Activated CD4-positive, alpha-beta T cell treated with anti-CD3 and anti-CD28 coated beads, Interleukin-2, amount 10 ng/mL, durations not matched to agents 7 days and 5 days (primary cell): ENCODE measurements at places on chromosomes 4 and X. TPM values are rescaled to one million over a fixed set of nuclear protein-coding genes. Genes with fewer than 3 reads are reported as not detected.

DNA sequence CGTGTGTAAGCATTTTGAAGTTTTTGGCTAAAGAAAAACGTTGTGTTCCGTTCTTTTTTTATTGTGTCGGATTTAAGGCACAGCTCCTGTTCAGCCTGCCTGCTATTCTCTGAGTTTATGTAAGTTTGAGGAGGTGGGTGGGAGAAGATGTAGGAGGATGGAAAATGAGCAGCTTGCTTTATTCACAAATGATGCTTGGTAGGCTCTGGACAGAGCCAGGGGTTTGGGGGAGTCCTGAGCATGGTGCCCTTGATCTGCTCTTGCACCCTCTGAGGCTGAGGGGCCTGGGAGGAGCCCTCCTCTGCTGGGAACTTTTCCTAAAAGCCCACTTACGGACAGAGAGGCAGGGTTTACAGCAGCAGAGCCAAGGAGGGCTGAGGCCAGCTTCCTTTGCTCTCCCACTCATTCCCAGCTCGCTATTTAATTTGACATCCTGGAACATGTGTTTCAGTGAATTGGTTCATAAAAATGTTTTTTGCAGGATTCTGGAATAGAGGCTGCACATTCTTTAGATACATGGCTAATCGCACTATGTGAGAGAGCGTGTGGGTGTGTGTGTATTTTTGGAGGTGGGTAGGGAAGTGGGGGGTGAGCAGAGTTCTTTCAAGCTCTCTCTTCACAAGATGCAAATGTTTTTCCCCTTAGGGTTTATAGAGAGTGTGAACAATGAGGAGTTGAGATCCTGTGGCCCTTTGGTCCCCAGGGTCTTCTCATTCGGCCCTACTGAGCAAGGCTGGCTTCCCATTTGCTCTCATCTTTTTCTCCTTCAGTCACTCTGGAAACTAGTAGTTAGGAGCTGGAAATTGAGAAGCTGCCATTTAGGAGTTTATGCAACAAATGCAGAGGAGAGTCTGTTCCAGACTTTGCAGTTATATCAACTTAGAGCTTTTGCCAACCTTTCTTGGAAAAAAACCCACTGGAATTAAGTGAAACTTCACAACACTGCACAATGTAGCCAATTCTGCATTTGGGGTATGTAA is 32.1 kb downstream of the TMEM131L start:
- peak overlapping the region; percentile 97 for H3K27ac ChIP-seq
- no peak for DNase-seq
- H3K4me3 ChIP-seq: peak overlapping the region; percentile 66
- peaks cover 90% of the 10 kb centered on the region for H3K4me1 ChIP-seq
- no peaks in the 10 kb centered on the region for H3K27me3 ChIP-seq

DNA sequence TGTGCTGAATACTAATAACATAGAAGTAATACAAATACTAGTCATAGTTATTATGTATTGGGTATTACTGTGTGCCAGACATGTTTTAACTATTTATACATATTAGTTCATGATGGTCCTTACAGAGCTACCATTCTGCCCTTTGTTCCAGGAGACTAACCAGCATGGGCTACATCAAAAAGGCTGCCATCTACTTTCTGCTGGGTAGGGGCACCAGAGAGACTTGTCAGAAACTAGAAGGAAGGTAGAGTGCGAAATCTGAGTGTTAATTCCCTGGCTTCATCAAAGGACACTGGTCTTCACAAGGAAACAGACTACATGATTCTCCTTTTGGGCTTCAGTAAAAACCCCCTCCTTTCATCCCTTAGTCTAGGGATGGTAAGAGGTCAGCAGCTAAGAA is 347.8 kb downstream of the GBA3 start:
- no peaks in the 10 kb centered on the region for H3K4me1 ChIP-seq
- H3K27ac ChIP-seq: no peak overlapping the region
- no peaks in the 10 kb centered on the region for H3K27me3 ChIP-seq

Gene FAM47A
- total RNA-seq: not detected

GRCh38 chr4:123653236-123653635 is 256.6 kb downstream of the SPRY1 start:
- no peak overlapping the region for H3K27ac ChIP-seq
- peaks cover 3% of the 10 kb centered on the region for H3K36me3 ChIP-seq
- no peaks in the 10 kb centered on the region for H3K4me1 ChIP-seq
- no peak for DNase-seq
- no peak overlapping the region for H3K4me3 ChIP-seq
- no peaks in the 10 kb centered on the region for H3K27me3 ChIP-seq

GRCh38 chrX:112896051-112896450 is 55.4 kb upstream of the AMOT start:
- no peaks in the 10 kb centered on the region for H3K36me3 ChIP-seq
- no peak for DNase-seq
- no peak overlapping the region for H3K4me3 ChIP-seq
- no peak overlapping the region for H3K27ac ChIP-seq
- H3K27me3 ChIP-seq: no peaks in the 10 kb centered on the region

Gene STATH
- not detected for total RNA-seq

- no peak for DNase-seq
- H3K4me1 ChIP-seq: no peaks in the 10 kb centered on the region
- H3K27me3 ChIP-seq: no peaks in the 10 kb centered on the region
- no peak overlapping the region for H3K4me3 ChIP-seq
- no peak overlapping the region for H3K27ac ChIP-seq
- no peaks in the 10 kb centered on the region for H3K36me3 ChIP-seq
Observed at GRCh38 chr4:36574816-36575215, 293.4 kb downstream of the DTHD1 start.

Gene ARR3
- not detected for total RNA-seq

DNA sequence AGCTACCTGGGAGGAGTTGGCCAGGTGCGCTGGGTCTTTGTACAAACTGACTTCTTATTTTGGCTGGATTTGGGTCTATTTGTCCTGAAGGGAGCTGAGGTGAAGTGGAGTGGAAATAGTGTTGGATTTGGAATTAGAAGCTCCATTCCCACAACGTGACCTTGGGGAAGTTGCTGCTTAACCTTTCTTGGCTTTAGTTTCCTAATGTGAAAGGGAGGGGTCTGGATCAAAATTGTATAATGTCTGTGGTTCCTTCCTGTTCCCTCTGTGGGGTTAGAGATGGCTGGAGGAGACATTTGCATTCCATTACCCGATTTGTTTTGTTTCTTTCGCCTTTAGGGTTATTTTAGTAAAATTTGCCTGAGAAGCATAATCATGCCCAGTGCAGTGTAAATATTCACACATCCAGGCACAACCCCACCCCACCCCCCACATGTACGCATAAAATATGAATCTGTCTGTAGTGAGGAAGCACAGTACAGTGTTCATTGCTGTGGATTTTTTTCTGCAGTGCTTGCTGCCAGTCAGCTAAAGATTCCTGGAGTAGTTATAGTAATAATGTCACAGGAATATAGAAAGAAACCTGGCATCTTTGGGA is 21.5 kb downstream of the JADE1 start:
- H3K36me3 ChIP-seq: peaks cover 30% of the 10 kb centered on the region
- peaks cover 39% of the 10 kb centered on the region for H3K4me1 ChIP-seq
- H3K27ac ChIP-seq: peak overlapping the region; percentile 0
- H3K4me3 ChIP-seq: no peak overlapping the region

Gene LRP2BP
- 0.79 TPM for total RNA-seq

- DNase-seq: no peak
- no peaks in the 10 kb centered on the region for H3K27me3 ChIP-seq
- peaks cover 2% of the 10 kb centered on the region for H3K36me3 ChIP-seq
- no peak overlapping the region for H3K27ac ChIP-seq
- H3K4me1 ChIP-seq: no peaks in the 10 kb centered on the region
Observed at GRCh38 chr4:4593596-4594284, 51.9 kb upstream of the STX18 start.

Gene POU4F2
- not detected for total RNA-seq

GRCh38 chrX:100979881-100980607 is 10.5 kb downstream of the ARL13A start:
- no peaks in the 10 kb centered on the region for H3K4me1 ChIP-seq
- H3K36me3 ChIP-seq: no peaks in the 10 kb centered on the region
- no peak for DNase-seq

- peak within 1 kb of the TSS; percentile 85 for H3K4me3 ChIP-seq
- H3K4me1 ChIP-seq: peaks cover 33% of the 10 kb centered on the region
- peaks cover 9% of the 10 kb centered on the region for H3K36me3 ChIP-seq
Observed at GRCh38 chr4:185209031-185209851, at the start of gene SNX25. SNX25 (plus strand) TSS chr4:185209598; CDS start chr4:185209827, 229 bp downstream.

Gene ENPEP
- not detected for total RNA-seq

Gene PPEF1
- not detected for total RNA-seq

Gene MAGEA10
- total RNA-seq: not detected

- no peaks in the 10 kb centered on the region for H3K27me3 ChIP-seq
- no peaks in the 10 kb centered on the region for H3K36me3 ChIP-seq
- DNase-seq: no peak
Observed at GRCh38 chrX:96764864-96765263, 80.2 kb downstream of the DIAPH2 start.

Gene PQBP1
- total RNA-seq: 77.6 TPM

DNA sequence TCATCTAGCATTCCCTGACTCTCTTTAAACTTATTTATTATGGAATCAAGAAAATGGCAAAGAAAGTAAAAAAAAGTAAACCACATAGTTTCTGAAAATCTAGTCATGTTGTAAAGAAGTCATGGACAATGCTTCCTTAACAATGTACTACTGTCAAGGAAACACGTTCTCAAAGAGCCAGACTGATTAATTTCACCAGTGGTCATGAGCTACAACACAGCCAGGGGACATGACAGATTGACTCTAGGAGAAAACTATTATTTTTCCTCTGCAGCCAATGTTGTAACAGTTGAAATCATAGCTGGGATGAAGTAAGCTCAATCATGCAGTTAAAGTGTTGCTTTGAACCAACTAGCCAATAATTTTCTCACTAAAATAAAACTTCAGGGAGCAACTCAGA is 109.2 kb downstream of the MAPK10 start:
- H3K4me1 ChIP-seq: no peaks in the 10 kb centered on the region
- no peaks in the 10 kb centered on the region for H3K36me3 ChIP-seq
- no peak overlapping the region for H3K27ac ChIP-seq

GRCh38 chrX:134717698-134718097 is 59.4 kb upstream of the PLAC1 start:
- H3K27ac ChIP-seq: no peak overlapping the region
- no peak overlapping the region for H3K4me3 ChIP-seq
- H3K4me1 ChIP-seq: peaks cover 14% of the 10 kb centered on the region
- no peaks in the 10 kb centered on the region for H3K36me3 ChIP-seq
- H3K27me3 ChIP-seq: no peaks in the 10 kb centered on the region

- no peaks in the 10 kb centered on the region for H3K4me1 ChIP-seq
- no peak overlapping the region for H3K4me3 ChIP-seq
- no peak for DNase-seq
- no peaks in the 10 kb centered on the region for H3K36me3 ChIP-seq
Observed at GRCh38 chr4:111263836-111264235, 641.0 kb upstream of the PITX2 start.

- H3K4me3 ChIP-seq: no peak overlapping the region
- H3K27me3 ChIP-seq: no peaks in the 10 kb centered on the region
- no peak for DNase-seq
- H3K36me3 ChIP-seq: peaks cover 19% of the 10 kb centered on the region
- H3K4me1 ChIP-seq: no peaks in the 10 kb centered on the region
Observed at GRCh38 chrX:110060846-110061537, 58.1 kb downstream of the TMEM164 start.

GRCh38 chr4:3234171-3235029 is 14.6 kb upstream of the MSANTD1 start:
- DNase-seq: no peak
- no peaks in the 10 kb centered on the region for H3K27me3 ChIP-seq
- no peaks in the 10 kb centered on the region for H3K4me1 ChIP-seq
- no peak overlapping the region for H3K4me3 ChIP-seq
- peaks cover 30% of the 10 kb centered on the region for H3K36me3 ChIP-seq

GRCh38 chr4:48798117-48798516 is 18.0 kb upstream of the FRYL start:
- H3K27ac ChIP-seq: no peak overlapping the region
- H3K36me3 ChIP-seq: no peaks in the 10 kb centered on the region
- H3K27me3 ChIP-seq: peaks cover 11% of the 10 kb centered on the region
- H3K4me1 ChIP-seq: no peaks in the 10 kb centered on the region

DNA sequence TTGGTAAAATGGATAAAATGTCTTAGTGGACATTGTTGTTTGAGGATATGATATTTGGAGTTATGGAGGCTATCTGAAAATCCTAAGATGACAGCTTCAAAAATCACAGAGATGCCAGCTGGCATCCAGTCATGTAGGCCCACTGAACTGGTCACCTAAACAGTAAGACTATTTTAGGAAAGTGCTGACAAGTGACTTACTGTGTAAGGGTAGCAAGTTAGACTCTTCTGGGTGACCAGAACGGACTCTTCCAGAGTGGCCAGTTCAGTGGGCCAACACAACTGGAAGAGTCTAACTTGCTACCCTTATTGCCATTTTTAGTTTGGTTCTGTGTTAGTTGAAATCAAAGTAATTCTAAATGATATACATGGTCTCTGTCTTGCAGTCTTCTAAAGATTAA is 61.4 kb upstream of the ATP8A1 start:
- H3K4me1 ChIP-seq: no peaks in the 10 kb centered on the region
- H3K27me3 ChIP-seq: no peaks in the 10 kb centered on the region
- DNase-seq: no peak
- no peak overlapping the region for H3K4me3 ChIP-seq
- H3K36me3 ChIP-seq: no peaks in the 10 kb centered on the region

GRCh38 chr4:137638934-137639333 is 106.6 kb upstream of the PCDH18 start:
- H3K27me3 ChIP-seq: no peaks in the 10 kb centered on the region

DNA sequence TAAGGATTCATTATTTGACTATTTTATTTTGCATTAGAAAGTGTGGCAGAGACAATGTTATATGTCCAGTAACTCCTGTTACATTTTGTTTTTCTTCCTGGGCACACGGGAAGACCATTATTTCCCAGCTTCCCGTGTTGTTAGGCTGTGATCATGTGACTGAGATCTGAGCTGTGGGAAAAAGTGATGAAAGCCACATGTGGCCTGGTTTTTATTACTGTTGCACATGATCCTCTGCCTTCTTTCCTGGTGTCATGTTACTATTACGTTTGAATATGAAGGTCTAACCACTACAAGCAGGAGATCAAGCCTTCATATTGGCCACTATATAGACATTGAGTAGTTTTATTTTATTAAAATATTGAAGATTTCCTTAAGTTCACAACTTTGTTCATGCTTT is 28.2 kb upstream of the MID1 start:
- no peaks in the 10 kb centered on the region for H3K36me3 ChIP-seq
- DNase-seq: no peak
- H3K4me1 ChIP-seq: no peaks in the 10 kb centered on the region
- H3K4me3 ChIP-seq: no peak overlapping the region

Gene NPNT
- total RNA-seq: not detected

DNA sequence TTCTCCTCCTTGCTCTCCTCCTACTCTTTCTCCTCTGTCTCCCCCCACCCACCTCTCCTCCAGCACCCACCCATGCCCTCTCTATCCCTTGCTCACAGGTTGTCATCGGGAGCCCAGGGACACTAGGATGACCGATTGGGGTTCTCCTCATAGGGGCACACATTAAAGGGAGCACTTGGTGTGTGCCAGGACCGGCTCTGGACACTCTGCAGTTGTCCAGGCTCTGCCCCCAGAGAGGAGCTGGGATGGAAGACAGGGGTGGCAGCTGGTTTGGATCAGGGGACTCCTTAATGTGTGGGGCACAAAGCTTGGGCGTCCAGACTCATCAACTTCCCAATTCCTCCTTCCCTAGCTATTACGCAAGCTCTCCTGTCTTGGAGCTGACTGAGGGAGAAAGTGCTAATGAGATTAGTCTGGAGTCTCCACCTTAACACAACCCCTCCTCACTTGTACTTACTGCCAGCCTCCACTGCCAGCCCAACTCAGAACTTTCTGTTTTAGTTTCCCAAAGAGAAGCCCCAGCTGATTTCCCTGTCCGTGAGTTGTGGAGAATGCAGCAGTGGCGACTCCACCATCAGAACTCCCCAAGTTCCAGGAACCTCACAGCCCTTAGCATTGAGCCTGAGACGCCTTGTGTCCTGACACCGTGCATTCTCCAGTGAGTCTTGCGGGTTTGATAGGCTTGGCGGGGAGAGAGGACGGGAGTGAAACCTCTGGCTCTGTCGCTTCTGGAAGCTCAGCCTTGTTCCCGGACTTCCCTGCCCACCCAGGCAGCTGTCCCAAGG is 52.2 kb downstream of the CXorf49B start:
- peaks cover 10% of the 10 kb centered on the region for H3K27me3 ChIP-seq
- H3K27ac ChIP-seq: no peak overlapping the region
- no peak overlapping the region for H3K4me3 ChIP-seq
- DNase-seq: no peak
